ENCODE measurements at places on chromosomes 3 and 15.

GRCh38 chr3:72344236-72344635 lies 504.0 kb downstream of the SHQ1 start:
- peak; percentile 30 for DNase-seq

DNA sequence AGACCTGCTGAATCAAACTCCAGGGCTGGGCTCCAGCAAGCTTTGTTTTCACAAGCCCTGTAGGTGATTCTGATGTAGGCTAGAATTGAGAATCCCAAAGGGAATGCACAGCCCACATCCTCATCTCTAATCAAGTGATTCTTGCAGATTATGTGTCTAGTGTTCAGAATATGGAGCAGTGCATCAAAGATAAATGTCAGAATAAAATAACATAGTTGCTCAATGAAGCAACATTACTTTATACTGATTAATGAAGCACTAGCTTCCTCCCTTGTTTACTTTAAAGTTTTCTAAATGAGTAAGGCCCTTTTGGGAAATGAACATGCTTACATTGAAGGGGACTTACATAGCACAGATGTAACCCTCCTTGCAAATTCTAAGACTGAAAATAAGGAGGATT lies 39.2 kb downstream of the NUP210 start:
- DNase-seq, result no peak

GRCh38 chr15:63380808-63381282 lies 801 bp downstream of the CA12 start:
- DNase-seq, result no peak

DNA sequence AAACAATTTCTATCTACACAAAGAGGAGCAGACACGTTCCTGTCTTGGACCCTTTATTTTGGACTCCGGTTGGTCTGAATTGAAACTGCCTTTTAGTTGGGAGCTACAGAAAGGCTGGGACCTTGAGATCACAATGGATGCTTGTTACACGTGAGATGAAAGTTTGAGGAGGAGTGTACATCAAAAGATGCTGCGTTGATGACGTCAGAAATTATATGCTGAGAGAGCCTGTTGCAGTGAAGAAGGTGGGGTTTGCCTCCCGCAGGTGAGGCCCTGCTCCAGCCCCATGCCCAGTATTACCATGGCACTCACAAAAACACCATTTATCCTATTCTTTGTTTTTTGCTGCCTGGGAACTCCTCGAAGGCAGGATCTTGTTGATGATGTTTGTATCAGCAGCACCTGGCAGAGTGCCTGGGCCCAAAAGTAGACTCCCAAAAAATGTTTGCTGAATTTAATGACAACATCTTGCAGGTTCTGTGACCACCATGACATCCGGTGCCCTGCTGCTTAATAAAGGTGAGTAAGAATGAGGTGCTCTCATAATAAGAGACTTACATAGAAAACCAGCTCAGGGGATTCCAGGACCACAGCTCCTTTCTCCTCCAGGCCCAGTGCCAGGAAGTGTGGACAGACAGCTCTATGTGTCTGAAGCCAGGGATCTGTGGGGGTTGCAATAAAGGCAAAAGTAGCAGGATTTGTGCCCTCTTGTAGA lies 136.1 kb upstream of the UBE2E1 start:
- DNase-seq, result no peak

DNA sequence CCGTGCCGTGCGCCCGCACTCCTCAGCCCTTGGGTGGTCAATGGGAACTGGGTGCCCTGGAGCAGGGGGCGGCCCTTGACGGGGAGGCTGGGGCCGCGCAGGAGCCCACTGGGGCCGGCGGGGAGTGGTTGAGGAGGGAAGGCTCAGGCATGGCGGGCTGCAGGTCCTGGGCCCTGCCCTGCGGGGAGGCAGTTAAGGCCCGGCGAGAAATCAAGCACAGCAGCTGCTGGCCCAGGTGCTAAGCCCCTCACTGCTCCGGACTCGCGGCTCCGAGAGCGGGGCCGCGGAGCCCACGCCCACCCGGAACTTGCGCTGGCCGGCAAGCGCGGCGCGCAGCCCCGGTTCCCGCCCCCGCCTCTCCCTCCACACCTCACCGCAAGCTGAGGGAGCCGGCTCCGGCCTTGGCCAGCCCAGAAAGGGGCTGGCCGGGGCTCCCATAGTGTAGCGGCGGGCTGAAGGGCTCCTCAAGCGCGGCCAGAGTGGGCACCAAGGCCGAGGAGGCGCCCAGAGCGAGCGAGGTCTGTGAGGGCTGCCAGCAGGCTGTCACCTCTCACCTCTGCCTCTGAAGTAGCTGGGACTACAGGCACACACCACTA lies 7.8 kb downstream of the GP9 start:
- no peak for DNase-seq

GRCh38 chr3:175066617-175067415 lies 207.7 kb downstream of the NAALADL2 start:
- no peak for DNase-seq

DNA sequence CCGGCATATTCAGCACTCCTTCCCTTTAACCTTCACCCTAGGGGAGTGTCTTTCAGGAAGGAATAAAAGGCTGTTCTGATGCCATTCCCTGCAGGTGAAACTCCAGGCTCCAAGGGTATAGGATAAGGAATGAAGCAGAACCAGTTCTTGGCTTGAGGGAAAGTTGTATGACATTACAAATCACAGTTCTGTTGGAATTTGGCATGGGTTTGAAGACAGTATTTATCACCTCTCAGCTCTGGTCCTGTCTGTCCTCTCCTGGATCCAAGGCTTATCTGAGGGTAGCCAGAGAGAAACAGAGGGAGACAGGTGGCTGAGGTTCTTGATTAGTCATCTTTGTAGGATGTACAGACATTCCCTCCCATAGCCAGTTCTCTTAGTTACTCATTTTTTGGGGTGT lies 37.1 kb downstream of the RAB11A start:
- DNase-seq, result no peak

- no peak for DNase-seq
Observed at GRCh38 chr3:24396338-24396737, 98.3 kb downstream of the THRB start.

DNA sequence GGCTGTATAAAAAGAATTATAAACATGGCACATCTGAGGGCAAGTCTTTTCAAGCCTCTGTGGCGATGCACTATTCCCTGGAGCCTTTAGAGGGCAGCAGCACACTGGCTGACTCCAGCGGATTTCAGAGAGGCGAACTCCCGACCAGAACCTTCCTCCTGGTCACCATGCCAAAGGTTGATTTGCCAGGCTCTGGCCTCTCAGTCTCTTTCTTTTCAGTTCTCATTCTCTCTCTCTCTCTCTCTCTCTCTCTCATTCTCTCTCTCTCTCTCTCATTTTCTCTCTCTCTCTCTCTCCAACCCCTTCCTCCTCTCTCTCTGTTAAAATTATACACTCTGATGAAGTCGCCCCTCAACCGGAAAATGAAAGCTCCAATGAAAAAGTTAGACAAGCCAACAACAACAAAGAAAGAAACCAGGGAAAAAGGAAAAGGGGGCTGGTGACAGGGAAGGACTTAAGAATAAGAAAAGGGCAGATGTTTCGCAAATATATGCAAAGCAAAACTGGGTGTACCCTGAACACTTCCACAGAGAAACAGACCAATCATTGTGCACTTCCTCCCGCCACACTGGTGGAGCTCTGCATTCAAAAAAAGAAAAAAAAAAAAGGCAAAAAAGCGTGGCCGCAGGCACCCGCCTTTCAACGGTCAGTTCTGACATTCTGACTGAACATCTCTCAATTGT lies 90.2 kb downstream of the TIGIT start:
- DNase-seq, result peak; percentile 83

DNA sequence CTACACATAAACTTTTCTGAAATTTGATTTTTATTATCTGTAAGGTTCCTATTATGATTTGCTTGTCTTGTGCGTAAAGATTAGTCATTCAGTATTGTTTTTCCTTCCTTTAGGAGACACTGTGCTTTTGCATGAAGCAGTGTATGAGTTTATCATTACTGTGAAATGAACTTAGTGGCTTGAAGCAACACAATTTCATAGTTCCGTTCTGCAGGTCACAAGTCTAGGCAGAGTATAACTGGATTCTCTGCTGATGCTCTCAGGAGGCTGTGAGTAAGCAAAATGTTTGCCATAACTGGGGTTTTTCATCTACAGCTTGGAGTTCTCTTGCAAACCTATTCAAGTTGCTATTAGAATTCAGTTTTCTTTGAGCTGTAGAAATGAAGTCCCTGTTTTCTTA lies 1136.1 kb downstream of the OTOL1 start:
- DNase-seq, result no peak

DNA sequence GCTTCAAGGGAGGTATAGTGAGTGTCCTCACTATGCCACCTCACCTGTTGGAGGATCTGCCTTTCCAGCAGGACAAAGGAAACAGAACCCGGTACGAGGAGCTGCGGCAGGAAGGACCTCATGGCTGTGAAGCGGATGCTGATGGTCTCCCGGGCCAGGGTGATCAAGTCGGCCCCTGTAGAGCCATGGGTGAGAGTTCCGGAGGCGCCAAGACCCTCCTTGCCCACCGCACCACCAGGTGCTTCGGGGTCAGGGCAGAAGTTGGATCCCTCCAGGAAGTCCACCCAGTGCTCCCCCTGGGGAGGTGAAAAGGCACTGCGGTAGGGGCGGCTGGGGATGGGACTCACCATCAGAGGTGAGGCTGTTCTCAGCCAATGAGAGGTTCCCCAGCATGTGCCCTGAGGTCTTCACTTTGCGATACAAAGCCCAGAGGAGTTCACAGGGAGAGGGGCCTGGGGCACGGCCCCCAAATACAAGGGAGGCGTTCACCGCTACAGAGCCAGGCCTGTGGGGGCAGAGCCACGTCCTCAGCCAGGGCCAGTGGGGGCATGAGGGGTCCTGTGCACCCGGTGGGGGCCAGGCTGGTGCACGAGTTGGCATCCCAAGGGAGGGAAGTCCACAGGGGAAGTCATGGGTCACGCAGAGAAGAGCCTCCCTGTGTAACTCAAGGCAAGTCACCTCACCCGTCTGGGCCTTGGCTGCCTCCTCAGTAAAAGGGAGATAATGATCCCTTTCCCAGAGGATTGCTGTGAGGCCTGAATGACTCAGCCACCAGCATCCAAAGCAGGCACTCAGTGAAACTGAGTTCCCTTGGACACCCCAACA lies 27.7 kb downstream of the C15orf39 start:
- no peak for DNase-seq

- no peak for DNase-seq
Observed at GRCh38 chr15:48279608-48280007, 51.6 kb upstream of the DUT start.

DNA sequence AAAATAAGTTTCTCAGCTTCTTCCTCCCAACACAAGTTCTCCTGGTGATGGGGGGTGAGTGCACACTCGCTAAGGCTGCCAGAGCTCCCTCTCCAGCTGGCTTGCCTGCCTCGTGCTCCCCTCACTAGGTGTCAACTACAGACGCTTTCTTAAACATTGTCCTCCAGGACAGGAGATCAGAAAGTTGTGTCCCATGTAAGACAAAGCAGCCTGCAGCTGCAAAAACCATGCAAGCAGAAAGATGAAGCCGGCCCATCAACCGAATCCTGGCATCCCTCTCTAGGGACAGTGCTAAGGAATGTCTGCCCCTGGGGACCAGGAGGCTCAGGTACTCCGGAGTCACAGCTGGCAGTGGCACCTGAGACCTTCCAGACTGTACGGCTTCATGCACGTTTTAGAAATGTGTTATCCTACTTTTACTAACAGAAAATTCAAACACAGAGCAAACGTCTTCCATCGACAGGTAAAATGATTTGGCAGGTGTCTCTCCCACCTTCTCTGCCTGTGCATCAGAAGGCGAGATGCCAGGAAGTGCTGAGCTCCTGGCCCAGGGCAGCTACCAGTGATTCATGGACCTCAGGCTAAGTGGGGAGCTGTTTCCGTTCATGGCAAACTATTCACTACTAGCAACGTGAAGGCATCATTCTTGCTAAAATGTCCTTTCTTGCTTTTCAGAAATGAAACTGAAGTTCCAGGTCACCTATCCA lies 246.1 kb downstream of the ADAMTS17 start:
- no peak for DNase-seq

GRCh38 chr15:80494351-80494751 lies 90.2 kb downstream of the ARNT2 start:
- no peak for DNase-seq

- DNase-seq, result no peak
Observed at GRCh38 chr3:34777386-34777785, 861.9 kb upstream of the ARPP21 start.

DNA sequence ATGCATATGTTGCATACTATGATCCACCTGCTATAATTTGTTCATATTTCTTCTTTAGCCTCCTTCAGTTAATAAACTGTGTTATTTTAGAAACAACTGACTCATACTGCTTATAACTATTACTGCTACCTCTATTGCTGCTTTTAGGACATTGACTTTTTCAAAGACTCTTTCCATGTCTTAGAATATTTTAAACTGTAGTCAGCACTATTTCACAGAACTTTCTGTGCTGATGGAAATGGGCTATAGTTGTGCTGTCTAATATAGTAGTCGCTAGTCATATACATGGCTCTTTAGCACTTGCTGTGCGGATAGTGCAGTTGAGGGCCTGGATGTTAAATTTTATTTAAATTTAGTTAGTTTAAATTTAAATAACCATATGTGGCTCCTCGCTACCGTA lies 55.6 kb downstream of the NEK11 start:
- no peak for DNase-seq

GRCh38 chr3:189664311-189664710 lies 33.1 kb downstream of the TP63 start:
- peak; percentile 27 for DNase-seq

DNA sequence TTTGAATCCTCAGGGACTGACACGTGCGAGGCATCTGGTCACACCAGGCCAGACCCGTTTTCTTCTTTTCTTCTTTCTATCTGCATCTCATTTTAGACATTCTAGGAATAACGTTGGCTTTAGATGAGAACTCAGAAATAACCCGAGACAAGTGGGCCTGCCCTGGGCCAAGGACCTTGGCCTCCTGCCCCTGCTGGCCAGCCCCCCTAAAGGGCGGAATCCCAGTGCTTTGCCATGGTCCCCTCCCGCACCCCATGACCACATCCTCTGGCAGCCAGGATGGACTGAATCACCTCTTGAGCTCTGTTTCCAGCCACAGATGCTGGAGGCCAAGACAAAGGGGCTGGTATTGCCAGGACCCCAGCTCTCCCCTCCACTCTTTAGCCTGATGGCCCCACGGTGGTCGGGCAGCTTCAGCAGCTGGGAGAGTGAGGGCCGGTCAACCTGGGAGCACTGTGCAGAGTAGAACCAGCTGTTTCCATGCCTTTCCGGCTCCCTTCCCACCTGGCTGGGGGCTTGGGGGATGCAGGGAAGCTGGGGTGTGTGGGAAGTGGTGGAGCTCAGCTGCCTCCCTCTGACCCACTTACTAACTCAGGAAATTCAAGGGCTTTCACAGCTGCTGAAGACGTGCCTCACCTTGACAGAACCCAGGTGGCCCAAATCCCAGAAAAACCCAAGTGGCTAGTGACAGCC lies 190.9 kb downstream of the FAM43A start:
- DNase-seq, result no peak

- no peak for DNase-seq
Observed at GRCh38 chr15:80550219-80550907, 144.7 kb upstream of the ABHD17C start.

GRCh38 chr3:69504232-69504631 lies 118.3 kb upstream of the FRMD4B start:
- DNase-seq, result no peak

GRCh38 chr15:57752436-57752835 lies 45.9 kb downstream of the POLR2M start:
- no peak for DNase-seq

GRCh38 chr15:83928392-83928734 lies 274.4 kb downstream of the ADAMTSL3 start:
- DNase-seq, result no peak

Data from inflammatory macrophage treated with lipopolysaccharide for 1 hour (primary cell).